ACHN (cell line): ENCODE measurements at places on chromosomes 16 and 17.

- DNase-seq: no peak
Measured at GRCh38 chr17:78020717-78021108, 62.2 kb downstream of the TNRC6C start.

- DNase-seq: no peak
Measured at GRCh38 chr17:79813297-79814126, 16.6 kb upstream of the CBX8 start.

- peak; percentile 9 for DNase-seq
Measured at GRCh38 chr17:70365091-70365583, 195.8 kb downstream of the KCNJ2 start.

GRCh38 chr17:16314189-16314588 is 39.1 kb downstream of the CENPV start:
- no peak for DNase-seq

GRCh38 chr16:12655537-12655936 is 148.2 kb downstream of the CPPED1 start:
- DNase-seq: no peak

GRCh38 chr16:13919330-13919682 is 648 bp upstream of the ERCC4 start:
- peak; percentile 73 for DNase-seq

DNA sequence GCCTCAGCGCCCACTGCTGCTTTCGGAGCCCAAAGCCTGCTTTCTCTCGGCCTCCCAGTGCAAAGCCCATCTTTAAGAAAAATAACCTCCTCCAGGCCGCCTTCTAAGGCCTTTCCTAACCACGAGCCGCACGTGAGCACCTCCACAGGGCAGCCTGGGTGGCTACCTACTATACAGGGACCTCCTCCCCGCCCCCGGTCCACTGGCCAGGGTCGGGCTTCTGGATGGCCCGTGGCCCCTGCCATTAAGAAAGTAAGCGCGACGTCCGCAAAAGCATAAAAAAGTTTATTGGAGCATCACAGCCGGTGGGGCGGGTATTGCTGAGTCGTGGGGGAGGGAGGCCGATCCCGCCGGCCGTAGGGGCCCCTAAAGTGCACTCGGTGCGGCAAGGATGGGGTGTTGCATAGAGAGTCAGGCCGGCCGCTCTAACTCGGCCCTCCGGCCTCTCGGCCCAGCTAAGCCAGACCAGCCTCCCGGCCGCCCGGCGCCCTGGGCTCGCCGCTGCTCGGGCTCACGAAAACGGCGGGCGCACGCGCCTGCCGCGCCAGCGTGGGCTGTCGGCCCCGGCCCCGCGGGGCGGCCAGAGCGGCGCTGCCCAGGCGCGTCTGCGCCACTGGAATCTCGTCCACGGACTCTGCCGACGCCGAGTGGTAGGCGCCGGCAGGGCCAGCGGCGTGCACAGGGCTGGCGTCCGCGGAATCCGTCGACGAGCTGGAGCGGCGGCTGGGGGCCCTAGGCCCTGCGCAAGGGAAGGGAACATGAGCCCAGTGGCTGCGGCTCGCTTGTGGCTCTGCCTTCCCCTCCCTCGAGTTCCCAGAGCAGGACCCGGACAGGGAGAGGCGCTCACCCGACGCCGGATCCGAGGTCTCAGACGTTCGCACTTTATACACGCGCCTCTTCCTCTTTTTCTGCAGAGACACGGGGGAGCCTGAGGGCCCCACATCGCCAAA is 1.1 kb upstream of the TPPP3 start:
- no peak for DNase-seq

- no peak for DNase-seq
Measured at GRCh38 chr16:27293343-27293742, 20.4 kb upstream of the IL4R start.

DNA sequence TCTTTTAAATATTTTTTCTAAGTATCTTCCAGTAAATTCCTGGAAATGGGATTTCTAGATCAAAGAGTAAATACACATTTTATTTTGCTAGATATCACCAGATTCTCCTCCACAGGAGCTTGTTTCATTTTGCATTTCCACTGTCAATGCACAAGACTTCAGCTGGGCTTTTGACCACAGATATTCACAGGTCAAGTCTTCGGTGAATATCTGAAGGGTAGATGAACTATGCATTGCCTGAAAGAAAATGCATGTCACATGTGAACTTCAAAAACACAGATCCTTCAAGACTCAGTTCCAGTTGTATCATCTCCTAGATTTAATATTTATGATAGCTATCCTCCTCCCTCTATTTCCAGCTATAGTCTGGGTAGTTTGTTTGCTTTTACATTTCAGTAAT is 963.6 kb upstream of the GOT2 start:
- no peak for DNase-seq

GRCh38 chr17:31433091-31433790 is 41.8 kb downstream of the RAB11FIP4 start:
- DNase-seq: no peak

- no peak for DNase-seq
Measured at GRCh38 chr17:9403257-9403656, 172.4 kb downstream of the STX8 start.

DNA sequence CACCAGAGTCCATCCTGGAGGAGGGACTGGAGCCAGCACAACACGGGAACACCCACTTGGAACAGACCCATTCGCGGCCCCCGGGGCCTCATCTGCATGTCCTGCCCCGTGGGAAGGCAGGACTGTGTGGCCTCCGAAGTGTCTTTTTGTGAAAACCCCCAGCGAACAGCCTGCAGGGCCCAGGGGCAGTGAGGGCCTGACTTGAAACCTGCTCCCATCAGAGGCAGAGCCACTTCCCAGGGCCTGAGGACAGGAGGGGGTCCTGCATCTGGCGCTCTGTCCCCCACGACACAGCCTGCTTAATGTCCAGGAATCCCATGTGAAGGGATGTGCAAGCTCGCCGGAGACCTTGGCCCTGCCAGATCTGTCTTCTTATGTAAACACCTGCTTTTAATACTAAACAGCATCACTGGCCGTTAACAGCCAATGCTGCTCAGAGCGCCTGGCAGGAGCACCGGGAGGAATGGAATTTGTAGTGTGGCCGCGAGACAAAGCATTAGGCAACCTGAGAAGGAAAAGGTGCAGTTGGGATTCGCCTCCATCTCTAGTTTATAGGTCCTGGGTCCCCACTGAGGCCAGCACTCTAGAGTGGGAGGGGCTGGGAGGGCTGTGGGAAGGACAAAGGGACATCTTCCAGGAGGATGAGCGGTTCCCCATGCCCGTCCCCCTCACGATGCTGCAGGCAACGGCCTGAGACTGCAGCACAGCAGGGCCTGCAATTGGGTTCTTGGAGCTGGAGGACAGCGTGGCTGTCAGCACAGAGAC is 9.6 kb upstream of the EVPL start:
- DNase-seq: no peak

- DNase-seq: no peak
Measured at GRCh38 chr17:39177256-39177655, 11.3 kb upstream of the ARL5C start.

- no peak for DNase-seq
Measured at GRCh38 chr16:85690469-85691064, 1.8 kb upstream of the GINS2 start.

DNA sequence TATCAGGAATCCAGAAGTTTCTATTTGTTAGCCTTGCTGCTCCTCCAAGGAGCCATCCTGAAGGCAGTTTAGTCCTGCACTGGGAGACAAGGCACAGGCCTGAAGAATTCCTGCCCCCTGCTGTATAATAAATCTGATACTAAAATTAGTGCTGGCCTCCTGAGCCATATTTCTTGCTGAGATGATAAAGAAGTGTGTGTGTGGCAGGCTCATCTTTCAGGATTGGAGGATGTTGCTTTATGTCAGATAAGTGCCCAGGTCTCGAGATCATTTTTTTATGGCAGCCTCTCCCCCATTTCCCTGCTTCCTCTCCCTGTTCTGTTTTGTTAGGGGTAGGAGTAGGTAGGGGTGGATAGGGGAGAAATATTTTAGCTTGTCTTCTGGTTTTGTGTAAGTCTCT is 26.0 kb downstream of the MSI2 start:
- DNase-seq: no peak

DNA sequence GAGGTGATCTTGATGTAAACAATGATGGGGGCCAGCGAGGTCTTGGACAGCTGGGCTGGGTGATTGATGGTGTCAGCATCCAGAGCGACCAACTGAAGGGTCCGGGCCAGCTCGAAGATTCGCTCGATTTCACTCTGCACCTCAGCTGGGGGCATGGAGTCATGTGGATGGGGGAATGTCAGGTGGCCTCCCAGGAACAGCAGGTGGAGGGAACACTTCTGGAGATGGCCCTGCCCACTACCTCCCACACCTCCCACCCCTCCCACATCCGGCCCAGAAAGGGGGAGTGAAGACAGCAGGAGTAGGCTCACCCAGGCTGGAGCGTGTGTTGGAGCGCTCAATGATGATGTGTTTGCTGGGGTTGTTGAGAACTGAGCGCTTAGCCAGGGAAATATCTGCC is 13.7 kb downstream of the CACNB1 start:
- no peak for DNase-seq

DNA sequence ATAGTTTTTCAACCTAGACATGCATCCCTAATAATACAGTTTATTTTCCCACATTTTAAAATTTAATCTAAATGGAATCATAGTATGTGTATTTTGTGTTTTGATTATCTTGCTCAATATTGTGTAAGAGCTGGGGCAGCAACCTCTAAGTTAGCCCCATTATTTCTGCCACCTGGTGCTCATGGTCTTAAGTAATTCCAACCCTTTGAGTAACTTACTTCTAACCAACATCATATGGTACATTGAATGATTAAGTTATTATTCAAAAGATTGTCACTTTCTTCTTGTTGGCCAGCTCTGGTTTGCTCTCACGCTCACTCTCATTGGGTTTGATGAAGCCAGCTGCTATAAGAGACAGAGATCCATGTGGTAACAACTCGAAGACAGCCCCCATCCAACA is 3.9 kb upstream of the KRTAP4-3 start:
- DNase-seq: no peak

DNA sequence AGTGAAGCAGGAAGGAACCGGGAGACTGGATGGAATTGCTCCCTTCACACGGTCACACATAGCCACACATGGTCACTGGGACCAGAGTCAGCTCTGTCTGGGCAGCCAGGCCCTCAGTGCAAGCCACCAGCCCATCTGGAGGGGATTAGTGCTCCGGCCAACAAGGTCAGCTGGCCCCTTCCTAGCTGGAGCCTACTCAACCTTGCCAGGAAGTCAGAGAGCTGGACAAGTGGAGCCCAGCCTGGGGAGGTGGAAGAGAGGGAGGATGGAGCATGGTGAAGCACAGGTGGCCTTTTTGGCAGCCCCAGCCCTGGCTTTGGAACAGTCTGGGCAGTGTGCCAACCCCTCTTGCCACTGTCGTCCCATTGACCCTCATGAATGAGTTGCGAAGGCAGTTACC is 3.7 kb upstream of the CACNA1G start:
- no peak for DNase-seq

DNA sequence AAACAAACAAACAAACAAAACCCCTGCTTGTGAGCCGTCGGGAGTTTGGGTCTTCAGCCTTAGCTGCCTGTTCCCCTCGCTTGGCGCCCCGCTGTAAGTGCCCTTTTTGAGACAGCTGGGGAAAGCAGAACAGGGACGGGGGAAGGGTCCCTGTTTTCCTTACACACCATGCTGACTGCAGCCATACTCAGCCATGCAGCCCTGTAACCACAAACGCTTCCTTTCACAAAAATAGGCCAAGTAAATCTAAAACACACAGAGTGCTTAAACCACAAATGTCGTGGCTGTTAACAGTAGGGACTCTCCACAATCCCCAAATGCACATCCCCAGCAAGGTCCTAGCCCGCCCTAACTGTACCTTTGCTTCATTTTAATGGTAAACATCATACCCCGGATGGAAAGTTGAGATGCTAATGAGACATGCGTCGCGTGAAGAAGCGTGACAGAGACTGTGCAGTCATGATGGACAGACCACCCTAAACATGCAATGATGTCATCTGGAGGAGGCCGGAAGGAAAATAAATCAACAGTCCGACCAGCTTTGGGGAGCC is 129.9 kb downstream of the MGAT5B start:
- DNase-seq: no peak

GRCh38 chr16:12420661-12421209 is 383.0 kb downstream of the CPPED1 start:
- no peak for DNase-seq

DNA sequence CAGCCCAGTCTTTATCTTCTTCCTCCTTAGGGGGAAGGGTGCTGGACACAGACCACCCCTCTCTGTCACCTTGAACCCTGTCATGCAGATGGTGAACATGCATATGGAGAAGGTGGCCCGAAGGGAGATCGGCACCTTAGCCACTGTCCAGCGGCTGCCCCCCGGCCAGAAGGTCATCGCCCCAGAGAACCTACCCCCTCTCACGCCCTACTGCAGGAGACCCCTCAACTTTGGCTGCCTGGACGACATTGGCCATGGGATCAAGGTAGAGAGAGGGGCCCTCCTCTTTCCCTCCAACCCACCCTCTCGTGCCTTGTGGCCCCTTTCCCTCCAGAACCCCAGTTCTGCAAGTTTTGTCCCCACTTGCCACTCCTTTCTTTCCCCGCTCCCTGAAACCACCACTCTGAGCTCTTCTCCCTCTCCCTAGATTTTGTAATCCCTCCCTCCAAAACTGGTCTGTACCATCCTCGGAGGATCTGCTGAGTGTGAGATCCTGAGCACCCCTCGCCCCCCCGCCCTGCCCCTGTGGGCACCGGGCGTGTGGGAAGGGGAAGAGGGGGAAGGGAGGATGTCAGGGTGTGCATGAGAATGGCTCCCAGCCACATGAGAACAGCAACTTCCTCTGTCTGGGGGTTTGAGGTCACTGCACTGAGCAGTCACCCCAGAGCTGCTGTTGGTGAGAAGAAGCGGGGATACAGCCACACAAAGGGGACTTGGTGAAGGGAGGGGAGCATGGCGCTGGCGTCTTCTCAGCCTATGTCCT is 7.3 kb downstream of the ABI3 start:
- DNase-seq: no peak

DNA sequence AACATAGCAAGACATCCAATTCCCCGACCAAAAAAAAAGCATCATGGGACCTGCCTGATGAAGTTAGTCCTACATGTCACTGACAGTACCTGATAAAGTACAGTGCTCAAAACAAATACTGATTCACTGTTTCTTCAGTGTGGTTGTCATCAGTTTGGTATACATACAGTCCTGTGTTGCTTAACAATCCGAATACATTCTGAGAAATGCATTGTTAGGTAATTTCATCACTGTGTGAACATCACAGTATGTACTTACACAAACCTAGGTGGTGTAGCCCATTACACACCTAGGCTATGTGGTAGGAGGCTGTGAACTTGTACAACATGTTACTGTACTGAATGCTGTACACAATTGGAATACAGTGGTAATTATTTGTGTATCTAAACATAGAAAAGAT is 19.0 kb upstream of the FA2H start:
- no peak for DNase-seq

- DNase-seq: no peak
Measured at GRCh38 chr17:73654241-73654640, 10.0 kb upstream of the SDK2 start.

- peak; percentile 30 for DNase-seq
Measured at GRCh38 chr16:681746-682427, 1.7 kb downstream of the STUB1 start.
